ENCODE measurements at places on chromosomes 2 and 18.

DNA sequence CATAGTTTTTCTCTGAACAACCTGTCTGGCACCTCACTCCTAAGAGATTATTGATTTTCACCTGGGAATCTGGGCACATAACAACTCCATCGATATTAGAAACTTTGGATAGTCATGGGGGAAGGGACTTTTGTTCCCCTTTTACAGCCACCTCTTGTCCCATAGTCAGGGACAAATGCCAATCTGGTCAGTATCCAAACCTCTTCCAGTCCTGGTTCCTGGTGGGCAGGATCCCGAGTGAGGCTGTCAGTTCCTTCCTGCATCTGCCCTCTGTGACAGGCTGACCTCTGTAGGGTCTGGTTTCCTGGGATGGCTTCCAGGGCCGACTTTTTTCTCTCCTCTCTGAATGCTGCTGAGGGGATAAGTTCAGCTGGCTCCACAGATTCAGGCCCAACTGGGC is 11.0 kb downstream of the KIF5C start:
- DNase-seq, result no peak

- no peak for DNase-seq
These were observed 195.5 kb downstream of the ANKRD30B start for GRCh38 chr18:14943486-14943885.

- DNase-seq, result no peak
These were observed 70.2 kb upstream of the FSHR start for GRCh38 chr2:49224426-49225010.

DNA sequence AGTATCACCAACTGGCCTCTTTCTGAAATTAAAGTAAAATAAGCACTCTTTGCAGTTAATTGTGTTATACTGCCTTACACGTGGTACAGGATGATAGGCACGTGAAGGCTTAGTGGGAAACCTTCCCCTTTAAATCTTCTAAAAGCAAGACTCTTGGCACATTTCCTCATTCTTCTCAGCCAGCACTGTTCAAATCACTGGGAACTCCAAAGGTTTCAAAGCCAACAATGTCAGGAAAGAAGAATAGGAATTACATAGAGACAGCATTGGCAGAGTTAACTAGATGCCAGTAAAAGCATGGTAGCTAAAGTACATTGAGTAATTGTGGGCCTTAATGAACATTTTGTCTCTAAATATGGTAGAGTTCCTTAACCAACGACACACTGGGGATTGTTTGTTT is 96.4 kb downstream of the DTNA start:
- no peak for DNase-seq

DNA sequence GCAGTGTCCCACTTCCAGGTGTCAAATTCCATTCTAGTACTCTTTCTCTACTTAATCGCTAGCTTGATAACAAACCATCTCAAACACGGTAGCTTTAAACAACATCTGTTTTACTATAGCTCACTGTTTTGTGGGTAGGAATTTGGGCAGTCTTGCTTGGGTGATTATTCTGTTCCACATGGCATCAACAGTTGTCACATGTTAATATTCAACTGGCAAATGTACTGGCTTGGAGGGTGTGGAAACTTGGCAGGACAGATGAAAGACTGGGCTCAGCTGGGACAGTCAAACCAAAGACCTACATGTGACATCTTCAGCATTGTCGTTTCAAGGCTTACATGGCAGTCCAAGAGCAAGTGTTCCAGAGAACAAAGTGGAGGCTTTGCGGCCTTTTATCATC is 241.8 kb downstream of the PTH2R start:
- no peak for DNase-seq

DNA sequence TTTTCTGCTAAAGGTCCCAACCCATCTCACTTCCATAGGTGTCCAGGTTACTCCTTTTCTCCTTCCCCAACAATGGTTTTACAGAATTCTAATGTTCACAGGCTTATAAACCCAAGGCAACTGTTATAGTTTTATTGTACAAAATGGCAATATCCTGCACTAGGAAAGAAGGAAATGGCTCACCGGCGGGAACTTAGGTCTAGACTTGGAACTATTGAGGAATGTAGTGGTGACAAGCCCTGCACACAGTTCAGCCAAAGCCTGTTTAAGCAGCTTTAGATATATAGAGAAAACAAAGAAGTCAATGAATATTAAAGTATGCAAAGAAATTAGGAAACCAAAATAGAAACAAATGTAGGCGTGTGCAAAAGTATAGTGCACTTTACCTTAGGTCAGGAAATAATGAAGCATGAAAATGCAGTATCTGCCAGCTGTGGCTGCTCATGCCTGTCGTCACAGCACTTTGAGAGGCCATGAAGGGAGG is 22.7 kb upstream of the KCNG3 start:
- no peak for DNase-seq

Measured in NCI-H748 treated with DMSO at 0.1 percent for 48 hours (cell line).